ENCODE measurements at places on chromosomes 7 and 10.

DNA sequence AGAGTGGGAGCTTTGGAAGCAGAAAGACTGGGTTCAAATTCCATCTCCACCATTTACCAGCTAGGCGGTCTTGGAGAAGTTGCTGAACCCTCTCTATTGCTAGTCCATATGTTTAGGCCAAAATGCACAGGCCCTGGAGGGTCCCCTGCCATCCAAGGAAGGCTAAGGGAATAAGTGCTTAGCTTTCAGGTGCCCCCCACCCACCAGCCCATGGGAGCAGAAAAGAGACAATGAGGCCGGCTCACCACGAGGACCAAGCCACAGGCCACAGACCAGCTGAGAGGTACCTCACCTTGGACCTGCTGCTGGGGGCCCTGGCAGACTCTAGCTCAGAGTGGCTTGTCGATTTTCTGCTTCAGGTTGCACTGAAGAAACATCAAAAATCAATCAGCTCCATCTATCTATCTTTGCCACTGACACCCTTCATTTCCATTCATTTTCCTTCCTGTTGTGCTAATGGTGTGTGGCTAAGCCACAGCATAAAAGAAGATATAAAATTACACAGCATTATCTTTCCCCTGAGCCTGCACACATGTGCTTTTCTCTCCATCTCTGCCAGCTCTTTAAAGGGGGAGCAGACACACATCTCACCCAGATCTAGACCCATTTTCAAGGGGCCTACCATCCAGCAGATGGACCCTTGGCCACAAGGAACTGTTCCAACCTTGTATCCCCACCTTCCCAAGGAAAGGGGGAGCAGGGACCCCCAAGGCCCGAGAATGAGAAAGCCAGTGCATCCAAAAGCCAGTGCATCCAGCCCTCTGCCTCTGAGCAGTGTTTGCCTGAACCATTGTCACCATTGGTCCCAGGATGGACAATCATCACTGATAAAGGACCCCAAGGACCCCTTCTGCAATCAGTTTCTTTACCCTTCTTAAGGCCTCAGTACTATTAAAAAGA, 65.4 kb downstream of the GRID1 start:
- DNase-seq: no peak

GRCh38 chr10:60427148-60427547, 37.5 kb upstream of the ANK3 start:
- DNase-seq: no peak

- DNase-seq: no peak
Observed at GRCh38 chr7:97198596-97198995, 81.1 kb downstream of the SDHAF3 start.

GRCh38 chr10:88347022-88347421, 236.1 kb downstream of the RNLS start:
- DNase-seq: no peak

GRCh38 chr7:41451826-41452225, 251.1 kb downstream of the INHBA start:
- no peak for DNase-seq

- no peak for DNase-seq
Observed at GRCh38 chr10:124322191-124322980, 96.3 kb downstream of the OAT start.

DNA sequence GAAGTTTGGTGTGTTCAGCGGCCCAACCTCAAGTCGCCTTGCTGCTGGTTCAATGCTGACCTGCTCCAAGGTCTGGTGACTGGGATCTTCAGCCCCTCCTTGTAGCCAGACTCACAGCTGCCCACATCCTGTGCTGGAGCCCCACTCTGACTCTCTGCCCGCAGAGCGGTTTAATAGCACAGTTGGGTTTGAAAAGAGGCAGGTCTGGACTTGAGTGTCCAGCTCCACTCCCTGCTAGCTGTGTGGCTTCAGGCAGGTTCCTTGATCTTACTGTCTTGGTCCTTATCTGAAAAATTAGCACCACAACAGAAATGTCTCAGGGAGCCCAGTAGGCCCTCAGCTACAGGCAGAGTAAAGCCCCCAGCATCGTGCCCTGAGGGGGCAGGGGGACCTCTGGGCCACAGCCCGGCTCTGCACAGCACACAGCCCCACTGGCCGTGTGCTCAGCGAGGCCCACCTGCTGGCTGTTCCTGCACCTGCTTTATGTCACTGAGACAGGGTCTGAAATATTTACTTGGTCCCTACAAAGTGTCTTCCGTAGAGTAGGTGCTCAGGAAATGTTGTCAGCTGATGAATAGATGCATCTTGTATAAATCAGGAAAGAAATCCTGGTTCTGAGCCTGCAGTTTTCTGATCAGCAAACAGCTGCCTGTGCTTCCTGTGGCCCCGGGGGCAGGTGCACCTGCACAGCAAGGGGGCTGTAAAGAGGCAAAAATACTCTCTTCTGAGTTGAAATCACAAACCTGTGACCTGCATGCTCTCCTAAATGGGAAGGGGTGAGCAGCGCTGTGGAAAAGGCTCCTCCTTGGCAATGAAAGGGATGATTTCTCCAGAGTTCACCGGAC, 155.5 kb downstream of the SVIL start:
- no peak for DNase-seq

Data from hippocampal formation (tissue), 2 donors.